GM18507 (cell line): ENCODE measurements at places on chromosomes 1 and 21.

DNA sequence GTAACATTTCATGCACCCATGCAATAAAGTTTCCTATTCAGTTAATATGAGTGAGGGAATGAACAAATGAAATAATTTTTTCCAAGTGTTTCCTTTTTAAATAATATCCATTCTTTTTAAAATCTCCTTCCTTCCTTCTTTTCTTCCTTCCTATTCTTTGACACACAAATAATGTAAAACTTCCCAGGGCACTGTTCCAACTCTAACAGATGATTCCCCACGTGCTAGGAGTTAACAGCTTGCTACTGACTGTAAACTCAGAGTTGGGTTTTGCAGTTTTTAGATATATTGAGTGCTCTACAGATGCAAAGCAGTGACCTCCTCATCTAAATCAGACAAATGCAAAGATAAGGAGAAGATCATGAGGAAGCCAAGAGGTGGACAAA is 54.0 kb upstream of the POU2F1 start:
- no peak for DNase-seq

GRCh38 chr1:76259270-76259669 is 184.7 kb downstream of the ST6GALNAC3 start:
- DNase-seq = no peak

DNA sequence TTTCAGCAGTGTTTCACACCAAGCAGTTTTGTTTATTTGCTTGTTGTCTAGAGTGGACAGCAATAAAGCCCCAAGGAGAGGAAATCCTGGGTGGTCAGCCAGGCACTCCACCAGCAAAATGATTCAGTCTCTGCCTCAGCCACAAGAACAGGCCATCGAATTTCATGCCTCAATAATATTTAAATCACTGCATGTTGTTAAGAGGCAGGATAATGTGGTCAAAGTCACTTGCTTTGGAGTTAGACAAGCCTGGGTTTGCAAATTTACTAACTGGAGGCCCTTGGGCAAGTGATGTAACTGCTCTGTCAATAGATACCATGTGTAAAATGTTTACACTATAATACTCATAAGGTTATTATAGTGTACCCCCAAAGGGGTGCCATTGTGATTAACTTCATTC is 349.6 kb downstream of the LMO4 start:
- DNase-seq = no peak

- no peak for DNase-seq
Observed at GRCh38 chr1:19361611-19362147, 49.6 kb downstream of the SLC66A1 start.

DNA sequence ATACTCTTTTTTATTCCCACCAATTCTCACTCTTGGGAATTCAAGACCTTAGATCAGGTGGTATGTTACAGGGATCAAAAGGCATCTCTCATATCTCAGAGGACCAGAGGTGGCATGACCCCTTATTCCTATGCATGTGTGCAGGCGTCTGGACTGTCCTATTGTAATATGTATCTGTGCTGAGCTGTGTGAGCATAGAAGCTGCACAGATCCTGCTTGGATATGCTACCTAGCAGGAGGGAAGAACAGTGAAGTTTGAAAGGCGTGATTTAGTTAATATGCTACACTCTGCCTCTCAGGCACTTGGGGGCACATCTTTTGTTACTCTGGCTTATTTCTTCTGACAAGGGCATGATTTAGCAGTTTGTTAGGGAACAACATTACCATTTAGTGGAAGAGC is 86.7 kb upstream of the ZRANB2 start:
- DNase-seq = no peak

DNA sequence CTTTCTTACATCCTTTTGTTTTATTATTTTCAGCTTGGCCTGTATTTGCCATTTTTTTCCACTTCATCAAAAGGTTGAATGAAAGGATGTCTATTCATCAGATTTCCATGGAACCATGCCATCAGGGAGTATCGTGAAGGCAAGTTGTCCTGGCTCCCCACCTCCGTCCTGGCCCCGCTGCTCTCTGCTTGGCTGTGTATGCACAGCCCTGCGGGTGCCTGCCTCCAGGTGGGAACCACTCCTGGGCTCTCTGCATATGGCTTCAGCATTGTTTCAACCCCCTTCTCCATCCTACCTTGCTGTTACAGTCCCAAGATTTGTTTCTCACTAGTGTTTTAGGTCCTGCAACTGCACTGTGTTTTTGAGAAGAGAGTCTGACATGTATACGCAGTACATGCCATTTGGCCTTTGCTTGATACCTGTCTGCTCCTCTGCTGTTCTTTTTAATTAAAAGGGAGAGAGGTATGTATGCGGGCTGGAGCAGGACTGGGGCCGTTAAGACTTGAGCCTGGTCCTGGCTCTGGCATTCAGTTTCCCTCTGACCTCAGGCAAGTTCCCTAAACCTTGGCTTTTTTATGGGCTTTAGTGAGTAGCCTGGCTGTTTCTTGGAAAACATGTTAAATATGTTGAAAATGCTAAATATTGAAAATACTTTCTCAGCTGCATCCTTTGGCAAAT is 69.9 kb upstream of the GCLM start:
- no peak for DNase-seq

DNA sequence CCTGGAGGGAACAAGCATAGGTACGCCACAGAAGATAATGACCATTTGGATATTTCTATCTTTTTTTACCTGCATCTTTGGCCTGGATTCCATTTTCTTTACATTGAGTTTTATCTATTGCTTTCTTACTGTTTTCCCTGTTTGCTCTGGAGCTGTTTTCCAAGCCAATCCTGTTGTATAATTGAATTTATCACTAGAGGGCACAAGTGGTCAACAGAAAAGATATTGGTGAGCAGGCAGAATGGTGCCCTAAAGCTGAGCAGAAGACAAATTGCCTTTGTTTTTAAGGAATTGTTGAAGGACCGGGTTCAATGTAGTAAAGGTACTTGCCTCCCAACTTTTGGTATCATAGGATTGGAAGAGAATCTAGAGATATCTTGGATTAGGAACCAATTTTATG is 152.8 kb downstream of the PPP1R12B start:
- DNase-seq = no peak

GRCh38 chr1:91572044-91572443 is 71.4 kb downstream of the CDC7 start:
- no peak for DNase-seq

GRCh38 chr1:27588256-27589232 is 15.4 kb downstream of the AHDC1 start:
- no peak for DNase-seq

DNA sequence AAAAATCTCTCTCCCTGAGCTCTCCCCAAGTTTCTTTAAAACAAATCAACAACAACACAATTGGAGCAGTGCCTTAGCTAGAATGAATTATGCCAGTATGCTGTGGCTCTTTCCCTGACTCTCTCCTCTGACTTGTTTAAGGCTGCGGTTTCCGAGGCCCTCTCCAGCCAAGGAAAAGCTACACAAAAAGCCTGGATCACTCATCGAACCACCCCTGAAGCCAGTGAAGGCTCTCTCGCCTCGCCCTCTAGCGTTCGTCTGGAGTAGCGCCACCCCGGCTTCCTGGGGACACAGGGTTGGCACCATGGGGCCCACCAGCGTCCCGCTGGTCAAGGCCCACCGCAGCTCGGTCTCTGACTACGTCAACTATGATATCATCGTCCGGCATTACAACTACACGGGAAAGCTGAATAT is 1.9 kb downstream of the S1PR1 start:
- DNase-seq = no peak

DNA sequence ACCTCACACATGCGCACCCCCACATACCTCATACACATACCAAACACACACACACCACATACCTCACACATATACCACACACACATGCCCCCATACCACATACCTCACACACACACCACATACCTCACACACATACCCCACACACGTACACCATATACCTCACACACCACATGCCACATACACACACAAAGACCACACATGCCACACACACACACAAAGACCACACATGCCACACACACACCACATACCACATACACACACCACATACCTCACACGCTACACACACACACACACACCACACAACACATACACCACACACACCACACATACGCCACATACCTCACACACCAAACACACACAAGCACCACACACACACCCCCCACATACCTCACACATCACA is 30.0 kb downstream of the HIVEP3 start:
- no peak for DNase-seq

- DNase-seq = no peak
Observed at GRCh38 chr1:40842691-40843090, 19.5 kb downstream of the CITED4 start.

- DNase-seq = no peak
Observed at GRCh38 chr1:56824938-56825337, 5.7 kb upstream of the FYB2 start.

DNA sequence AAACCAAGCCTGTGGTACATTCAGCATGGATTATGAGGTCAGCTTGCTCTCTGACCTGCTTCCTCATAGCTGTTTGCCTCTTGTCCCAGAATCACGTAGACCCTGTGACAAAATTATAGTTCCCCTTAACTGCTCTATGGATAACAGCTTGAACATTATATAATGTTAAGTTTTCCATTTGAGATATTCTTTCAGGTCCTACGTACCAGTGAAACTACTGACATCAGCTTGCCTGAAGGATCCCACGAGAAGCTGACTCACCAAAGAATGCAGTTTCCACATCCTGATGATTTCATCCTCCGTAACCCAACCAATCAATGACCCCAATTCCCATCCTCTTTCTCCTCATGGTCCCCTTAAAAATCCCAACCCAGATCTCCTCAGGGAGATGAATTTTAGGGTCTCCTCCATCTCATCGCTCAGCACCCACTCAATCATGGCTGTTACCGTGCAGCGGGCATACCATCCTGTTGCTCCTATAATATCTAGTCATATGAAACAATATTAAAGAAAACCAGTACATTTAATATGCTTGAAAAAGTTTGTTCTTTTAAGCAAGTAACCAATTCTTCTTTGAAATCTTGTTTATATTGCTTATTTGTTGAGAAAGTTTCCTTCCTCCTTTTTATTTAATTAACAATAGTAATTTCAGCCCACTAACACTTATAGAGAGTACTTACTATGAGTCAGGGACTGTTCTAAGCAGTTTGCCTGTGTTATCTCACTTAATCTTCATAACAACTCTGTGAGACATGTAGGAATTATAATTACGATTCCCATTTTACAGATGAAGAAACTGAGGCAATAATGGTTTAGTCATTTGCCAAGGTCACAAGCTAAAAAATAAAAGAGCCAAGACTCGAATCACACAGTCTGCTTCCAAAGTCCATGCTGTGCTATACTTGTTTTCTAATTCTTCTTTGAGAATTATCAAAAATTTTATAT is 27.4 kb downstream of the CHML start:
- no peak for DNase-seq

GRCh38 chr1:97913506-97914139 is 7.2 kb downstream of the DPYD start:
- no peak for DNase-seq

DNA sequence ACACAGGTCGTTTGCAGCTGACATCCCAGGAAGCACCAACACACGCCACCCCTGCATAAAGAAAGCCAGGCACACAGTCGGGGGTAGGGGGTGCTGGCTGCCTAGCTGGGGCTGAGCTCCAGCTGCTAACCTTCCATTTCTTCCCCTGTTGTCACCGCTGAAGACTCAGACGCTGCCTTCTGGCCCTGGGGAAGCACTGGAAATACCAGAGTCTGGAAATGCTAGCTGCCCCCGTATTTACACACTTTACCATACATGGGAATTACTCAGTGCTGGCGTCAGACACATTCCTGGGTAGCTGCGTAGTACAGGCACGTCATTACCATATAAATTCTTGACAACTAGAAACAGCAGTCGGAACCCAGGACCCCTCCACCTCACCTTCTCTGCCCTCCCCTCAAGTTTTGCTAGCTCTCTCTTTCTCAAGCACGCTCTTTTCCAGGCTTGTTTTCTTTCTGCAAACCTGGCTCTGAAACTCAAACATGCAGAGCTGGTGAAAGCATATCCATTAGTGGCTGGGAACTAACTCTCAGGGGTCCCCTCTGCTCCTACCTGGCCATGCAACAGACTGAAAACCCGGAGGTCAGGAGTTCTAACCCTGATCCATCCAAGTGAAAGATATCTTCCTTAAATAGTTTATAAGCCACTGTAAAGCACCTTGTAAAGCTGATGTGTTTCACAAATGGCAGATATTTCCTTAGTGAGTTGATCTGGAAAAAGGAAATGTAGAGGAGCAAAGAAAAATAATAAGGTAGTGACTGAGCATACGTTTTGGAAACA is 3.3 kb downstream of the CSRP1 start:
- no peak for DNase-seq

DNA sequence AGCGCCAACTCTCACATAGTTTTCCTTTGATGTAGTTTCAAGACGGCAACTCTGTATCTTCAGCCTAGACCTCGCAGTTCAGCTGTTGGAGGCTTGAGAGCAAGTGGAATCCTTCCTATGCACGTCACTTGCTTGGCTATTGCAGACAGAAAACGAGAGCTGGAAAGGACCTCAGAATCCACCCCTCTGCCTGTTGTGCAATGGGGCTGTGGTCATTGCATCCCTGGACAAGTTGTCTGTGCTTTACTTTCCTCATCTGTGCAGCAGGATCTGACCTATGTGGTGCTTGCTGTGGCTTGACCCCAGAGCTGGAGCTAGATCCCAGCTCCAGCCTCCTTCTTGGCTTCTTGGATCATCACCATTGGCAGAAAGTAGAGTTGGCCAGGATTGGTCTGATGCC is 50.0 kb upstream of the IGSF21 start:
- no peak for DNase-seq

GRCh38 chr1:22654692-22655091 is 1.7 kb downstream of the C1QB start:
- DNase-seq = no peak
